ENCODE measurements at places on chromosomes 11 and 22.

GRCh38 chr11:19433791-19434190 is 193.0 kb upstream of the E2F8 start:
- no peak for DNase-seq

GRCh38 chr22:37289156-37289735 is 6.9 kb downstream of the CYTH4 start:
- DNase-seq: no peak

DNA sequence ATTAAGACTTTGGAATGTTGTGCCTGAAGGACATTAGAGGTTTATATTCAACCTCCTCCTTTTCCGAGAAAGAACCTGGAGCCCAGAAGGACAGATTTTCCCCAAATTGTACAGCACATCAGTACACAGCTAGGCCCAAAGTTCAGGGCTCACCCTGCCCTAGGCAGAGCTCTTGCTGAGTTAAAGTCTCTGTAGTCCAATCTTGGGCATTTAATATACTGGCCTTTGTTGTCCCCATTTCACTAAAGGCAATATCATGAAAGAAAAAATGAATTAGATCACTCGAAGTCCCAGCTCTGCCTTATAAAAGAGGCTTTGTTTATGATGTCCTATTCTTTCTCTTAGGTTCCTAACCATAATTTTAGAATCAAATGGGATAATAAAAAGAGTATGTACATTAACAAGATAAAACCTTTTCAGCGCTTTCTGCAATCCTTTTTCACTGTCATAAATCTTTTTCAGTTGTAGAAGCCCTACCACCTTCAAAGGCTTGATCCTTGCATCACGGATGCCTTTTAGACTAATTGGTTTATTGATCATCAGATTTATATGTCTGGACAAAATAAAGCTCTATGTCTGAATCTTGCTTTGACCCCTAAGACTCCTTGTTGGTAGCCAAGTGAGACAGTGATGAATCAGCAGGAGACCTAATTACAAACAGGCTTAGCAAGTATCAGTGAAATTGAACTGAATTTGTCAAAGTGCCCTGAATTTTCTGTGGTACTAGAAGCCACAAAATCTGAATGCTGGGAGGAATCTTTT is 39.8 kb downstream of the RELT start:
- no peak for DNase-seq

- no peak for DNase-seq
Observed at GRCh38 chr11:89463266-89463780, 27.9 kb downstream of the NOX4 start.

DNA sequence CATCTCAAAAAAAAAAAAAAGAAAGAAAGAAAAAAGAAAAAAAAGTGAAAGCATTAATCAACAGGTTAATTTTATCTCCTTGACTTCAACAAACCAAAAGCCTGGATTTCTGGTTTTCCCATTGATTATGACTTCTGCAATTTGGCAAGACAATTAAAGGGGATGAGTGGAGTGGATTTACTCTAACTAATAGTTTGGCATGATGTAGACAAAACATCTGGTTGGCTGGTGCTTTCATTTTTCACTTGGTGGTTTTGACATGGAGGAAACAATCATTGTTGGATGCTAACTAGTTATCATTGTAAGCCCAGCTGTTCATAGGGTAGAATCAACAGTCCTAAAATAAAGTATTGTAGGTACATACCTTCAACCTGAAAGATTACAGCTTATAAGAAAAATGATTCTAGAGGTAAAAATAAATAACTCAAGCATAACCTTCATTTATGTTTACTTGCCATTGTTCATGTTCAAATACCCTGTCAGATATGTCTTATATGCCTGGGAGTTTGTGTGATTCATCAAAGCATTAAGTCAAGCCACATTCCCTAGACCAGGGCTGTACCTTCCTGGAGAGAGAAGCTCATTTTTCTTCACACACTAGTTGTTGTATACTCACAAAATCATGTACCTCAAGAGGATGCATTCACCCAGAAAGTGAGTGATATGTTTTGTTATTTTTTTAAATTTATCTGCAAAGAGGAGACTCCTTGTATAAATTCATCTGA is 15.1 kb downstream of the FIBIN start:
- no peak for DNase-seq

- DNase-seq: peak; percentile 70
Observed at GRCh38 chr11:65625628-65626342, 10.2 kb downstream of the PCNX3 start.

GRCh38 chr22:30344447-30345200 is 12.1 kb downstream of the SF3A1 start:
- DNase-seq: no peak

- no peak for DNase-seq
Observed at GRCh38 chr11:80009081-80009480, 568.3 kb upstream of the TENM4 start.

DNA sequence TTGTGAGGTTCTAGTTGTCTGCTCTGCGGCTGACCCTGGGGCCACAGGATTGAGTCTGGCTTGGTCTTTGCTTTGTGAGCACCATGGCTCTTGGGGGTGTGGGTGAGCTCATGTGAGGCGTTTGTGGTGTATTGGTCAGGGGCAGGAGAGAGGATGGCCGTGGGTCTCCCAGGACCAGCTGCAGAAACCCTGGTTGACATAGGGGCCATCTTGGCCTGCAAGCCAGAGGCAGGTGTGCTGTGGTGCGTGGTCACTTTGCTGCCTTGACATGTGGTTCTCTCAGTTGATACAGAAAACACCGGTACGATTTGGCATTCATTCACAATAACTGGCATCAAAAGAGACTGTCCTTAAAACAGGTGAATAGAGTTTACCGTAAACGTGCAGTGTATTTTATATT is 11.3 kb downstream of the PHRF1 start:
- no peak for DNase-seq

DNA sequence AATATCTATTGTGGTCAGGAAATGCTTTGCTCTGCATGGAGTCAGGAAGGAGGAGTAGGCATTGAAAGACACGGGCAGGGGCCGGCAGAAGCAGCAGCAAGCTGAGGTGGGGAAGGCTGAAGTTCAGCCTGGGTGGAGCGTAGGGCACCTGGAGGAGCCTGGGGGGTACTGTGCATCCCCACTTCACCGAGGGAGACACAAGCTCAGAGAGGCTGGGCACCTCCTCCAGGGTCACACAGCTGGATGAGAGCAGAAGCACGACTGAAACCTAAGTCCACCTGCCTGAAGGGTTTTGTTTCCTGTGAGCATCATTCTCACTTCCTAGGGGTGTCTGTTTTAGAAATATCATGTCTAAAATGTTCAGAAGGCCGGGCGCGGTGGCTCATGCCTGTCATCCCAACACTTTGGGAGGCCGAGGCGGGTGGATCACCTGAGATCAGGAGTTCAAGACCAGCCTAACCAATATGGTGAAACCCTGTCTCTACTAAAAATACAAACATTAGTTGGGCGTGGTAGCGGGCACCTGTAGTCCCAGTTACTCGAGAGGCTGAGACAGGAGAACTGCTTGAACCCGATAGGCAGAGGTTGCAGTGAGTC is 138.3 kb downstream of the MPPED1 start:
- DNase-seq: no peak

GRCh38 chr11:44955015-44955738 is 4.5 kb upstream of the TP53I11 start:
- peak; percentile 48 for DNase-seq

GRCh38 chr11:93939084-93939760 is 81.9 kb upstream of the HEPHL1 start:
- no peak for DNase-seq

DNA sequence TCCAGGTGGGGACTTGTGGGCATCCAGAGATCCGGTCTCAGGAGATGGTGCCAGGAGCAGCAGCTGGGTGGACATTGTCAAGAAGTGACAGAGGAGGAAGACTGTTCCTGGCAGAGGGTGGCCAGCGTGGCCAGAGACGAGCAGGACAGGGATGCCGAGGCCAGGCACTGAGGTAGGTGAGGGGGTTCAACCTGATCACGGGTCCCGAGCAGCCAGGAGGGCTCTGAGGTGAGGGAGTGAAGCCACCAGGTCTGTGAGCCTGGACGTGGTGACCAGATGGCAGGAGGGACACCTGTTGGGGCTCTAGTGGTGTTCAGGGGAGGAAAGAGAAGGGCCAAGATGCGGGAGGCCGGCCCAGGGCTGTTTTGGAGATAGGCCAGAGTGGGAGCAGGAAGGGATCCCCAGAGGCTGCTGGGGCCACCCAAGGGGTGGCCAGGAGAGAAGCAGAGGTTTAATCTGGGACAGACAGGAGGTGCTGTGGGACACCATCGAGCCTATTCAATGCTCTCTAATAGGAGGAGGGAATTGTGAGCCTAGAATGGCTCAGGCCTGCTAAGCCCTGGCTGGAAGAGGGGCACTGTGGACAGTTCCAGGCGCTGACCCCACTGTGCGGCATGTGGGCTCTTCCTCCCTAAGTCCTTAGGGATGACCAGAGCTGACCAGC is 6.3 kb downstream of the PPM1F start:
- DNase-seq: no peak

- no peak for DNase-seq
Observed at GRCh38 chr22:20380486-20380885, 13.5 kb upstream of the ZNF74 start.

- no peak for DNase-seq
Observed at GRCh38 chr11:79594834-79595233, 154.0 kb upstream of the TENM4 start.

DNA sequence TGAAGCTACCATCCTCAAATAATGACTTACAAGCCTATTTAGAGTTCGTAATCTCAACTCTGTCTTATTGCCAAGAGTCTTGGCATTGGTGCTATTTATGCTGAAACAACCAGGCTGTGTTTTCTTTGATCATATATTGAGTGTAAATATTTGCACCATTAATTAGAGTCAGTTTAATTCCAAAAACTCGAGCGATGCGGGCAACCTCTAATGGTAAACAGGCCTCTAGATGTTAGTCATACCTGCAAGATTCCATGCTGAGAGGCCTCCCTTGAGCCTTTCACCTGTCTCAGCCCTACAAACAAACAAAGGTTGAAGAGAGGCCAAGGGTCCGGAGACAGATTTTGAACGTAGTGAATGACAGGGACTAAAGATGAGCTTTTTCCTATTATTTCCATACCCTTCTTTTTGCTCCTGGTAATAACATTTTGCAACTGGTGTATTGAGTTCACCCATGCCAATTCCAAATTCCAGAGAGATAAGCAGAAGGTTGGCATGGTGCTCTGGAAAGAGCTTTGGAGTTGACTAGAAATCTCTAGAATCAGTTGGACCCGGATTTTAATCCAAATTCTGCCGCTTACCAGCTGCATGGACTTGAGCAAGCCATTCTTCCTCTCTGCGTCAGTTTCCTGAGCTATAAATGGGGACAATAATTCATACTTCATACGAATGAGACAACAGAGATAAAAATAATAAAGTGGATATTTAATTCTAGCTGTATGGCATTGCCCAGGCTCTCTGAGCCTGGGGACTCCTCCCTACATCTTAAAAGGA is 99.1 kb upstream of the ANO1 start:
- DNase-seq: no peak

DNA sequence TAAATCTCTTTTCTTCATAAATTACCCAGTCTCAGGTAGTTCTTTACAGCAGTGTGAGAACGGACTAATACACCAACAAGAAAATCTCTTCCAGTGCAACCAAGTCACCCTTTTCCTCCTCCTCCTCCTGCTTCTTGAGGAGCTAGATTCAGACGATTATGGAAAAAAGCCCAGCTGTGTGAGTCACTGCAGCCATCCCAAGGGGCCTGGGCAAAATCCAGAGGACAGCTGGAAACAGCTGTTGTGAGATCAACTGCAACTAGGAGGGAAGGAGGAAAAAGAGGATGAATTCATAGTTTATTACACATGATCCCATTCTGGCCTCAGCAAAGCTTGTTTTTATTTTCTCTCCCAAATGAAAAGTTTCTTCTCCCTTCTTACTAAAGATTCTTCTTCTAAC is 32.9 kb downstream of the RBFOX2 start:
- no peak for DNase-seq

DNA sequence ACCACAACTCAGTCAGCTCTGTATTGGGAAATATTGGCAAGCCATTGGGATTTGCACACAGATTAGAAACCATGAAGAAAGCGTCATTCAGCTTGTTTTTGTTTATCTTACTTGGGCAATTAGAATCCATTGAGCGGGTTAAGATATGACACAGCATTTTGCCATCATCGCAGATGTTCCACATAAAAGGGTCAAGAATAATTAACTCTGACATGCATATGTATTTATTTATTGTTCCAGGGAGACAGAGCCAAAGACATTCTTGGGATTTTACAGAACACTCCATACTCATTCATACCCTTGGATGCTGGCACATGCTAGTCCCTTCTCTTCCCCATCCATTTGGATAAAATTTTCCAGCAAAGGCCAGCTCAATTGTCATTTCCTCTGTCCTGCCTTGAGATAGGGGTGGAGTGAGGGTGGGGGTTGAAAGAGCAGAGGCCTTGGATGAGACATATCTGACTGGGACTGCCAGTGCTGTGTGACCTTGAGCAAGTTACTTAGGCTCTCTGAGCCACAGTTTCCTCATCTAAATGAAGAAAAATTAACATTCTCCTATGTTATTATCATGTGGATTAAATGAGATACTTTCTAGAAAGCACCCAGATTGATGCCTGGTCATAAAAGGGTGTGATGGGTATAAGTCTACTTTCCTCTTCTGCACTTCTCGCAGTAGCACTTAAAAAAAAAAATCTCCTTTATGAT is 179.7 kb downstream of the RRAS2 start:
- DNase-seq: no peak

- DNase-seq: no peak
Observed at GRCh38 chr11:35274909-35275785, 136.2 kb downstream of the CD44 start.

- DNase-seq: no peak
Observed at GRCh38 chr11:112523951-112524350, 263.3 kb upstream of the PLET1 start.

DNA sequence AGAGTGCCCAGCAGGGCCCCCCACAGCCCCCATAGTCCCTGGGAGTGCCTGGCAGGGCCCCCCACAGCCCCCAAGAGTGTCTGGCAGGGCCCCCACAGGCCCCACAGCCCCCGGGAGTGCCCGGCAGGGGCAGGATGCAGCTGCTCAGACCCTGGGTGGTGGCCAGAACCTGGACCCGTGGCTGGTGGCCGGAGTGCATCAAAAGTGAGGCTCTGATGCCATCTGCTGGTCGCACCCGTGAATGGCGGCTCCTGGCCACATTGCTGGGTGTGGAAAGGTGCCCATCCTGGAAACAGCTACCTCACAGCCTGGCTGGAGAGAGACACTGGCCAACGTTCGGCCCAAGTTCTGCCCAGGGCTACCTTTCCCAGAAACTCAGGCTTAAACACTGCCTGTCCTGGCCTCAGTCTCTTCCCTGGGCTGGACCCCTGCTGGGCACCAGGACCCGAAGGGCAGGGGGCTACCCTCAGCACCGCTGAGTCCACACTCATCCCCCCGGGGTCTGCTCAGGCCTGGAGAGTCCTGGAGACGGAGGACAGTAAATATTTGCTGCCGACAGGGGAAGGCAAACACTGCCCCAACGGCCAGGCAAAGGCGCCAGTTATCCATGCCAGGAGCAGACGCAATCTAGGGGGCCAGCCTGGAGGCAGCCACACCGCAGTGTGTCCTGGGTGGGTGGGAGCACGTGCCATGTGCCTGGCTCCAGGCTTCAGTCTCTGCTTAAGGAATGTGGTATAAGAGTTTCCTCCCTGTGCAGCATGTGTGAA is 4.4 kb downstream of the INS start:
- peak; percentile 45 for DNase-seq
